Stimulated activated naive CD4-positive, alpha-beta T cell (primary cell): ENCODE measurements at places on chromosomes 4 and X.

DNA sequence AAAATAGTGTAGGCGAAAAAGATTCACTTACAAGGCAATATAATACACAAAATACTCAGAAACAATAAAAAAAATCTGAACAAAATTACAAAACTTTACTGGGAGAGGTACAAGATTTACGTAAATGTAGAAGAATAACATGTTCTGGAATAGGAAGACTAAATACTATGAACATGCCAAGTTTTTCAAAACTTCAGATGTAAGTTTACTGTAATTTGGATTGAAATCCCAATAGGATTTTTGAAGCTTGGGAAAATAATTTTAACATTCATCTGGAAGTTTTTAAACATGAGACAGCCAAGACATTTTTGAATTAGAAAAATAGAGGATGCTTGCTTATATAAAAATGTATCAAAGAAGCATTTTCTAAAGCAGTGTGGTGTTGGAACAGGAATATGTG lies 30.5 kb upstream of the CT83 start:
- DNase-seq: no peak

DNA sequence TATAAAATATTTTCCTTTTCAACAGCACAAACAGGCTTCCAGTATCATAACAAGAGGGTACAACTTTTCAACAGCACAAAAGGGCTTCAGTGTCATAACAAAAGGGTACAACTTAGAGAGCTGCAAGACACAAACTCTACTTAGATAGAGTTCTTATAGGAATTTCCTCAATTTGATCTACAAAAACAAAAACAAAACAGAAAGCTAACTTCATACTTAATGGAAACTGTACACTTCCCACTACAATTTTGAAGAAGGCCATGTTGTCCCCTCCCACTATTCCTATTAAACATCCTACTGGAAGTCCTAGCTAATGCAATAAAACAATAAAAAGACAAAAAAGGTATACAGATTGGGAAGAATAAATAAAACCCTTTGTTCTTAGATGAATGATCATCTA lies 96.7 kb downstream of the CENPC start:
- DNase-seq: no peak

DNA sequence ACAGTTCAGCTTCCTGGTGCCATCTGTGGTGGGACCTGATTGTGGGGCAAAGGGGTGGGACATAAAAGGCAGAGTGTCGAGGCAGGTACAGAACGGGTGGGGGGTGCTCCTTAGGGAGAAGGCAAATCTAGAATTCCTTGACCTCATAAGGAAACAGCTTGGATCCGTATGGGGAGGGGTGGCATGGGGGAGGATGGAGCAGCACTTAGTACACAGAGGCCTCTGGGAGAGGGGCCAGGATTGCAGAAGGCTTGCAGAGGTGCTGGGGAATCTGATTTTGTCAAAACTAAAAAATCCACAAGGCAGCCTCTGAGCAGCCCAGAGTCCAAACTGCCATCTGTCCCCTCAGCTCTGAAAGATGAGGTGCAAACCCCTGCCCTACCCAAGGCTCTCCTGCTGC lies 2.3 kb upstream of the EMD start:
- no peak for DNase-seq

DNA sequence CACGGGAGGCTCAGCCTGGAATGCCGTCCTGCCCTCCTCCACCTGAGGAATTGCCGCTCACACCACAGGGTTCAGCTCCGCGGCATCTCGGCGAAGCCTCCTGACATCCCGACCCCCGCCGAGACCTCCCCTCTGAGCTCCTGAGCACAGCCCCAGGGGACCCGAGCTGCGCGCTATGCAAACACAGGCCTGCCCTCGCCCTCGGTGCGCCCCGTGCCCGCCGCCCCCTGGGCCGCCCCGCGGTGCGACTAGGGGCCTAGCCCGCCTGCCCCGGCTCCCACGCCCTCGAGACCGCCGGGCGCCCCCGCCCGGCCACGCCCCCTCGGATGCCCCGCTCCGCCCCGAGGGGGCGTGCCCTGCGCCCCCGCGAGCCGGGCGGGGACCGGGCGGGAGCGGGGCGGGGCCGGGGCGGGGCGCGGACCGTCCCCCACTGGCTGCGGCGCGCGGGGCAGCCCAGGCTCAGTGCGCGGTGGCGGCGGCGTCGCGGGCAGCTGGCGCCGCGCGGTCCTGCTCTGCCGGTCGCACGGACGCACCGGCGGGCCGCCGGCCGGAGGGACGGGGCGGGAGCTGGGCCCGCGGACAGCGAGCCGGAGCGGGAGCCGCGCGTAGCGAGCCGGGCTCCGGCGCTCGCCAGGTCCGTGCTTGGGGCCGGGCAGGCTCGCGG lies at the start of gene FGFR3:
Gene FGFR3, plus strand, starts transcription at position 462 of the 664 bp plus-strand sequence. CDS start 642 bp downstream, outside the sequence.
- no peak for DNase-seq

- DNase-seq: no peak
These were observed 158.0 kb downstream of the SH2D1A start for GRCh38 chrX:124504111-124504983.

DNA sequence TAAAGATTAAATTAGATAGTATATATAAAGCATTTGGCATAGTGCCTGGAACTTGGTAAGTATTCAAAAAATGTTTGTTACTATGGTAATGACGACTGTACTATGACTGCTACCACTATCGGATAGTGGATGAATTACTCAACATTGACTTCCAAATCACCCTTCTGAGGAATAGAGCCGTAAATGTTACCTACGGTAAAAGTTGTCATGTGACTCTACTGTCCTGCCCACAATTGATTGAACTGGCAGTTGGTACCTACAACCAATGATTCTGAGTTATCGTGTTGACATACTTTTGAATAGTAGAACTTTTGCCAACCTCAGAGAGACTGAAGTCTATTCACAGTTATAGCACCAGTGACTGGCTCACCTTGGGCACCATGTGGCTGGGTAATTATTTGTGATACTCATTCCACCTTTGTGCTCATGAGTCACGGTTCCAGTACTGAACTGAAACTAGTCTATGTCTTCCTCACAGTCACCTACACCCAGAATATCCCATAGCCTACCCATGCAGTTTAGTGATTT lies 185.5 kb upstream of the PITX2 start:
- DNase-seq: no peak

DNA sequence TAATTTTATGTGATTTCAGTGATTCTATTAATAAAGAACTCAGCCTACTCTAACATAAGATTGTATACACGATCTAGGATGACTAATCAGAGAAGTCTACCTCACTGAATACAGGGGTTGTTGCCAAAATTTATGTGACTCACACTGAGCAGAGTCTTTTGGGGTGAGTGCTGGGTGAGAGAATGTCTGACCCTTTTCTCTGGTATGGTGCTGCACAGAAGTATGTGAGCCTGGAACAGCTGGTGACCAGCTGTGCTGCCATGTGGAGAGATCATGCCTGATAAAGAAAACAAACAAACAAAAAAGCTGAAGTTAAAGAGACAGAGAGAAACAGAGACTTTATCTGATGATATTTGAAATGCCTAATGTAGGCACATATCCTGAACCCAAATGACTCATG lies 618.1 kb upstream of the GRIA3 start:
- no peak for DNase-seq

DNA sequence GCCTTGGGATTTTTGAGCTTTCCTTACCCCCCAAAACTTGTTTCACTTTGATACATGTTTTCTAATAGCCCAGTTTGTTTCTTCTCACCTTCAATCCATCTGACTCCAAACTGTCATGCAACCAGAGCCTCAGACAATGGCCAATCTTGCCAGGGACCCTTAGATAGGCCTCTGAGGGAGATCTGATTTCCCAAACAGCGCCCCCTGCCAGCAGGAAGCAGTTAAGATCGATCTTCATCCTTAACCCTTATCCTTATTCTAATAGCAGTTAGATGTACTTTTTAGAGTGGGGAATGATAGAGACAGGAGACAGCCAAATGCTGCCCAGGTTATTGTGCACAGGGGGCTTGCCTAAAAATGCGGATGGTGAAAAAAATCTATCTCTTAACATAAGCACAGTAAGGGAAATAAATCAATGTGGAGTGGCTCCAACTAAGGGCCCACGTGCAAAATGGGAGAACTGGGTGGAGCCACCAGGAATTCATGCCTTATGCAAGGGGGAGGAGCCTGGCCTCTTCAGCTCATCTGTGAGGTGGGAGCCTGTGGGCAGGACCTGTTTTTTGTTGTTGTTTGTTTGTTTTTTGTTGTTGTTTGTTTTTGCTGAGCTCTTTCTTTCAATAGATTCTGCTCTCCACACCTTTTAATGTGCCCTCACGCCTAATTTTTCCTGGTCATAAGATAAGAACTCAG lies 833.6 kb upstream of the AGA start:
- DNase-seq: no peak

DNA sequence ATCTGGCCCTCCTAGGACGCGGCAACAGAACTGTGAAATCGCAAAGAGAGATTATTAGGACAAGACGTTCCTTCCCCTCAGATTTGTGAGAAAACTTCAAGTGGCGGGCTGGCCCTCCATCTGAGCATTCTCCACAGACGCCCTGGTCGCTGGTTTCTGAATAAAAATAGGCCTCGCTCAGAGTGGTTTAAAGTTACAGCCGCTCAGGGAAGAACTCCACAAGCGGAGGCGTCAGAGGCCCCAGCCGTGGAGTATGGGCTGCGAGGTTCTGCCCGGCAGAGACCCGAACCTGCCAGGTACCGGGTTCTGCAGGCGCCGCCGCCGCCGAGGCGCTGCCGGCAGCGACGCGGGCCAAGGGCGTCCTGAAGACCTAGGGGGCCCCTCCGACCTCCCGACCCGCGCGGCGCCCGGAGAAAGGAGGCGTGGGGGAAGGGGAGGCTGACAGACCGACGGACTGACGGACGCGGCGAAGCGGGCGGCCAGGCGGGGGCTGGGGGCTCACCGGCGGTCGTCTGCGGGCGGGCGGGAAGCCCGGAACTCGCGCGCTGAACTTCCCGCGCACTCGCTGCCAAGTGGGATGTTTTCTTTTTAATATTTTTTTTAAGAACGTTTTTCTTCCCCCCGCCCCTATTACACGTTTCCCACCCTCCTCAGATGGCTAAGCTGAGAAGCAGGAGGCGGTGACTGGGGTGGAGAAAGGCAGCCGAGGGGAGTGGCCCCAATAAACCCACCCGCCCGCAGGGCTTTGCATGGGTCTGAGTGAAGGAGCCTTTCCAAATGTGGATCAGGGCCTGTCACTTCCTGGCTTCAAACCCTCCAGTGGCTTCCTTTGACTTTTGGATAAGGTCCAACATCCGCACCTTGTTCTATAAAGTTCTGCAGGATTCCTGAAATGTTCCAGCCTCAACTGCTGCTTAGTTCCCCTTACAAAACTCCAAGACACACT lies at the start of gene PABPC4L:
Gene PABPC4L, minus strand, starts transcription at position 574 of the 946 bp plus-strand sequence. CDS start 770 bp downstream, outside the sequence.
- DNase-seq: no peak

DNA sequence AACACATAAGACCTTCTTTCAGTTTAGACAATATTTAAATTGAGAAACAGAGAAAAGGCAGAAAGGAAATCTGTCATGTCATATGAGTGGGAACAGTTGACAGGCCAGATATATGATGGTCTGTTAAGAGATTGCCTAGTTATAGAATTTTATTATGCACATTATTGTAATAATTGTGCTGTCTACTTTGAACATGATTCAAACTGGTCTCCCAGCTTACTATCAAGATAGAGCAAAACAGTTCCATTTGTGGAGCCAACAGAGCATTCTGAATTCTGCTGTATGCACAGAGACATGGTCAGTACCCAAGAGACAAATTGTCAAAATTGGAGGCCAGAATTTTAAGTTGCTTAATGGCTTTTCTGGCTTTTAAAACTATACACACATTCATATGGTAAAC lies 139.4 kb downstream of the FBXO8 start:
- DNase-seq: no peak

DNA sequence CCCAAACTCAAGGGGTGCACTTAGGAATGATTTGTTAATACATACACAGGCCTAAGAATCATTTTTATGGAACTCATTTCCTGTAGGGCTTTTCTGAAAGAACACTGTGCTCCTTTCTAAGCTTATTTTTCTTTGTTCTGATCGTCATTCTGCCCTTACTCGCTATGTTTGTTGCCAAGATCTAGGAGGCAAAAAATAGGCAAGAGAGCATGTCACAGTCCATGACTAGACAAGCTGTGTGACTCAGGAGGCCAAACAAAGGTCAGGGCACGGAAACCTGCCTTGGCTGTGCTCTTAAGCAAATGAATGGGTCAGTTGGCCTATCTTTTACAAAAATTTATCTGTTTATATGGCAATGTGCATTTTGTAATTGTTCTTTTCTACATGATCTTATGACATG lies 42.5 kb upstream of the C1GALT1C1 start:
- no peak for DNase-seq

GRCh38 chr4:158821228-158821971 lies 52.6 kb downstream of the FNIP2 start:
- no peak for DNase-seq

- DNase-seq: no peak
These were observed 59.3 kb downstream of the JADE1 start for GRCh38 chr4:128868758-128869157.

DNA sequence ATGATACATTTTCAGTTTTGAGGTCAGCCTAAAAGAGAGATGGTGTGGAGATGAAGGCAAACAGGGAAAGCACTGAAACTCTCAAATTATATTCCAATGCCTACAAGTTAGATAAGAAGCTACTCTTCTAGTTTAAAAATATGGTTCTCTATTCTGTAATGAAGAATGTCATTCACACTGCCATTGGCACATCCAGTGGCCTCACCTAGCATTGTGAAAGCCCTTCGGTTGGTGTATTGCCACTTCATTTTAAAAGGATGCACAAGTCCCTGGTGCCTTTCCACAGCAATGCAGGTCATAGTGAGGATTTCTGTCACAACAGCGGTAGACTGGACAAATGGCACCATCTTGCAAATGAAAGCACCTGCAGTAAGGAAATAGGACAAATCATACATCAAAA lies 40.6 kb downstream of the QRFPR start:
- no peak for DNase-seq

DNA sequence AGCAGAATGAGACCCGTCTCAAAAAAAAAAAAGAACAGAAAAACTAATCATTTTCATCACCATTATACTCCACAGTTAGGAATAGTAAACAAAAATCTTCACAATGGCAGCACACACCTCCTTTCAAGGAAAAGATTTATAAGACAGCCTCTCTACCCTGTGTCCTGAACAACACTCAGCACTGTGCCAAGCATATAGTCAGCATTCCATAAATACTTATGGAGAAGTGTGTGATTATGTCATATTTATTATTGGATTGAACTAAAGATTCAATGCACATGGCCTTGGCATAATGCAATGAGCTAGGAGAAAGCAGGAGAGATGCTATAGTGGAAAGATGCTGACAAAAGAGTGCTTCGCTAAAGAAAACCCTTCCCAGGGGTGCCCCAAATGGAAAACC lies 52.6 kb downstream of the FAM114A1 start:
- DNase-seq: no peak

GRCh38 chr4:125693228-125693627 lies 378.5 kb downstream of the FAT4 start:
- no peak for DNase-seq

DNA sequence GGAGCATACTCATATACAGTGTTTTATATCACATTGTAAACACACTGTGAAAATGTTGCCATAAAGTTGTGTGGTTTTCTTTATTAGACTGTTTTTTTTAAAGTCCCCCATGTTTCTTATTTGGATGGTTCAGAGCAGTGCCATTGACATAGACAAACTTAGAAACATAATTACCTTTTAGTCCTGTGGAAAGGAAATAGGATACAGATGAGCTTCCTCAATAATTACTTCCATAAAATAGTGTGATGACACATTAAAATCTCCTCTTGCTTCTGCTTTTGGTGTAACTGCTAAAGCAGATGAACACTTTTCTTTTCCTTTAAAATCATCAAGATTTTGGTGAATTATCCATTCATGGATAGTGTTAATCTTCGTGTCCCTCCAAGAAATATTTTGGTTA lies 52.9 kb upstream of the LIMCH1 start:
- no peak for DNase-seq
